ENCODE measurements at places on chromosomes 6 and 20. TPM values are rescaled to one million over a fixed set of nuclear protein-coding genes. Genes with fewer than 3 reads are reported as not detected.
A peak's percentile ranks its signal among the peaks of the same experiment; 100 is the strongest.

DNA sequence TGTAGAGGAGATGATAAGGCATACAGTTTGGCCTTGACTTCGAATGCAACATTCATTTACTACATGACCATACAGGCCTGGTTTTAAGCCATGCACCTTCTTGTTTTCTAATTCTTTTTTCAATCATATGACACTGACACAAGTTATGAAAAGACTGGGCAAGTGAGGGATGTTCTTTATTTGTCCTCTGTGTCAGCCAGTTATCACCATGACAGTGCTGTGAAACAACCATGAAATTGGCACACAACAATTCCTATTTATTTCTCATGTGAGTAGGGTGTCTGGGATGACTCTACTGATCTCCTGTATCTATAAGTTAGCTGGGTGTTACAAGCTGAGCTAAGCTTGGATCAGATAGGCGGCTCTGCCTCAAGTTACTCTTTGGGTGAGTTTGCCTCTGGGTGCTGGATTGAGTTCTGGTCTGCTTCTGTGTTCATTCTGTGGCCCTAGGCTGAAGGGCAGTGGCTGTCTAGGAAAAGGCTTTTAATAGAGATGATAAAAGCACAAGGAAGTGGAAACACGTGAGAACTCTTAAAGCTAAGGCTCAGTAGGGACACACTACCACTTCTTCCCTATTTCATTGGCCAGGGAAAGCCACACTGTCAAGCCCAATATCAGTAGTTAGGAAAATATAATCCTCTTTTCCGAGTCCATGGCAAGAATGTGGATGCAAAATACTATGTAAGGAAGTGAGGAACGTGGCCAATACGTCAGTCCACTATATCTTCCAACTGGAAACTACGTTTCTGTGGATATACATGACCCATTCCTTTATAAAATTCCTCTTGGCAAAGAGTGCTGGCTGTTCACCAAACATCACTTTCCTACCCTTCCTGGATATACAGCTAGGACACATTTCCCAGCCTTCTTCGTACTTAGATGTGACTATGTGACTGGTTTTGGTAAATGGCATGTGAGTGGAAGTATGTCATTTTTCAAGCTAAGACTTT lies 126.2 kb upstream of the RNF24 start:
- no peak for ATAC-seq

GRCh38 chr6:12081771-12082170 lies 69.7 kb downstream of the HIVEP1 start:
- no peak for ATAC-seq

DNA sequence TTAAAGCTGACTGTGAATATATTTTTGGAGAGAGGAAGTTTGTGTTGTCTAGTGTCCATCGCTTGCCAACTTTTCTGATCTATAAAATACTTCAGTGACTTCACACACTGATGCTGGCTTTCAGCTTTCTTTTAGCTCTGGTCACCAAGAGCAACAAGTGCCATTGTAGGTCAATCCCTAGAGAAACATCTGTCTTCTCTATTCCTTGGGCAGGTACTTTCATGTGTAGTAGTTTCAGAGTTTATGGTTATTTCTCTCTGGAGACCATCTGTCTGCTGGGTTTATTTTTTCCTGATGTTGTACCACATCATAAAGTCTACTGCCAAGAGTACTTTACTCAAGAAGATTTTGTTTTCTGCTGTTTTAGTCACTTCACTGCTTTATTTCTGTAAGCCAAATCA lies 249.9 kb downstream of the KHDC1L start:
- ATAC-seq, result no peak

- ATAC-seq, result no peak
Observed at GRCh38 chr6:16102208-16102607, 26.7 kb upstream of the MYLIP start.

DNA sequence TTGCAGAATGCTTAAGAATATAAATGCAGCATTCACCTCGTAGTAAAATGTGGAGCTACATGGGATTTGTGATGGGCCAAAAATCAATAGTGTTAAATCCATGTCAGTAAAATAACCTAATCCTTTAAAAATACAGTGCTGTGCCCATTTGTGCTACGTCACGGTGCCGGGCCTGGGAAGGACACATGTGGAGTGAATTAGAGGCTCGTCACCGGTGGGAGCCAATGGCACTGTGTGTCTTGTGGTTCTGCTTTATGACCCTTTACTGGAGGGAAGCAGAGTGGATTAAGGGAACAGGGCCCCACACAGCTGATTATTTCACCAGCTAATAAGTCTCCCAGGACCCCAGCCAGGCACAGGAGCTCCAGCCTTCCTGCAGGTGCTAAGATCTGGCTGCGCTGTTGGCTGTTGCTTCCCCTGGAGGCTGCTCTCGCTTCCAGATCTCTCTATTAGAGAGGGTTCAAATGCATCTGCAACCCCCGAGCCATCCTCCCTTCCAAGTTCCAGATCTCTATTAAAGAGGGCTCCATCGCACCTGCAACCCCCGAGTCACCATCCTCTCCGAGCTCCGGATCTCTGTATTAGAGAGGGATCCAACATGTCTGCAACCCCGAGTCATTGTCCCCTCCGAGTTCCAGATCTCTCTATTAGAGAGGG lies 405.8 kb downstream of the CDH4 start:
- no peak for ATAC-seq

- no peak for ATAC-seq
Observed at GRCh38 chr20:32479012-32479411, 106.1 kb downstream of the NOL4L start.

DNA sequence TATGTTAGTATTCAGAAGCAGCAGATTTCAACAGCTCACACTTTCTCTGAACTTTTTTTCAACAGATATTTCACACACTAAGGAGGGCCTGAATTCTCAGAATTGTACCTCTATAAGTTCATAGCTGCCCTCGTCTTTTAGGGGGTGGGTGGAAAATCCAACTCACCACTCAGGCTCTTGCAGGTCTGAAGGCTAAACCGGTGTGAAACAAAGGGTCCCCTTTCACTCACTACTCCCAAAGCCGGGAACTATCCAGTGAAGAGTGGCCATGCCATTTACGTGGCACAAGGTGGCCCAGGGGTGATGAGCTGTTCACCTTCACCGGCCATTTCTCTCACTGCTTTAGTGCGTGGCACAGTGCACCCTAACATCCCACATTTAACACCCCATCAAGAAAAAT lies 24.2 kb downstream of the TBC1D7 start:
- no peak for ATAC-seq

GRCh38 chr6:143811501-143812157 lies 31.5 kb upstream of the LTV1 start:
- peak; percentile 32 for ATAC-seq

GRCh38 chr6:169530752-169531123 lies 171.1 kb downstream of the WDR27 start:
- peak; percentile 88 for ATAC-seq

DNA sequence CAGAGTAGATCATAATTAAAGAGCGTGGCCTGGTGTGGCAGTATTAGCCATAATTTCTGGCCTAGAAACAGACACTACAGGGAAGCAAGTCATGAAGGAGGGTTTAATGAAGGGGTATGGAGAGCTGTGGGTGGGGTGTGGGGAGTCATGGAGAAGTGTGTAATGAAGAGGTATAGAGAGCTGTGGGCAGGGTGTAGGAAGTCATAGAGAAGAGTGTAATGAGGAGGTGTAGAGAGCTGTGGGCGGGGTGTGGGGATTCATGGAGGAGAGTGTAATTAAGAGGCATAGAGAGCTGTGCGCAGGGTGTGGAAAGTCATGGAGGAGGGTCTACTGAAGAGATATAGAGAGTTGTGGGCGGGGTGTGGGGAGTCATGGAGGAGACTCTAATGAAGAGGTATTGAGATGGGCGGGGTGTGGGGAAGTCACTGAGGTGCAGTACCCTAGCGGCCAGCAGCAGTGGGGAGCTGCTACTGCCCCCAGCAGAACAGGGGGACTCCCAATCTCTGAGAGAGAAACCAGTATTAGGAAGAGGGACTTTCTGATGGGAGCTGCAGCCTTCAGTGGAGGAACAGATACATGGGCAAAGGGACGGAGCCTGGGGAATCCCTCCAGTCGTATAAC lies 145.4 kb upstream of the FOXA2 start:
- no peak for ATAC-seq

DNA sequence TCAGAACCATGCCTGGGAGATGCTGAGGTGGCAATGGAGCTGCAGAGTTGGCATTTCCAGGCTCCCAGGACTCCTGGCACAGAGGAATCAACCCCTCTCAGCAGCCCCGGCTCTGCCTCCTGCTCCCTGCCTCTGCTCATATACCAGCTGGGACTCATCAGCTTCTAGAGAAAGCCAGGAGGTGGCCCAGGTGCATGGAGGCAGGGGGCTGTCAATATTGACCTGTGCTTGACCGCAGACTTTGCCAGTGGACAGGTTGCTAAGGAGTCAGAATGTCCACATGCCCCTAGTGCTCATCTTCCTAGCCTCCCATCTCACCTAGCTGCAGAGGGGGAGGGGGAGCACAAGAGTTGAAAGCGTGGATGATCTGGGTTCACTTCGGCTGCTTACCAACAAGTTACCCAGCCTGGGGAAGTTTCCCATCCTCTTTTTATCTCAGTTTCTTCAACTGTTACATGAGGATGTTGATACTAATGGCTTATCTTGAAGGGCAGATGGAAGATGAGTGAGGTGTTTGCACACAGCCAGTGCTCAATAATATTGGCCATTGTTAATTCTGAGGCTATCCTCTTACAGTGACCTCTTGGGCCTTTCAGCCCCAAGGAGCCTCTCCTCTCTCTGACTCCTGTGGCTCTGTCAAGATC lies 9.2 kb upstream of the SCRT2 start:
- ATAC-seq, result no peak

DNA sequence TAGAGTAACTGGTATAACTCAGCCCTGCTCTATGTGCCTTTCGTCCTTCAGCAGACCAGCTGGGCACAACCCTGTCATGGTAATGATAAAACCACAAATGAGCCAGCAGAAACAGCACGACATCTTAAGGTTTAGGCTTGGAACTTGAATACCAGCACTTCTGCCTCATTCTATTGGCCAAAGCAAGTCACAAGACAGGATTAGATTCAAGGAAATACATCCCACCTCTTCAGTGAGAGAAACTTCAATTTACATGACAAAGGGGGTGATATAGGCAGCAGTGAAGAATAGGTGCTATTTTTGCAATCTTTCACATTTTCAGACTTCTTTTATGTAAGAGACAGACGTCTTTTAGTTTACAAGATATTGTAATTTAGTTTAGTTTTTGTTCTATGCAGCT lies 69.8 kb upstream of the SLC35F1 start:
- no peak for ATAC-seq

DNA sequence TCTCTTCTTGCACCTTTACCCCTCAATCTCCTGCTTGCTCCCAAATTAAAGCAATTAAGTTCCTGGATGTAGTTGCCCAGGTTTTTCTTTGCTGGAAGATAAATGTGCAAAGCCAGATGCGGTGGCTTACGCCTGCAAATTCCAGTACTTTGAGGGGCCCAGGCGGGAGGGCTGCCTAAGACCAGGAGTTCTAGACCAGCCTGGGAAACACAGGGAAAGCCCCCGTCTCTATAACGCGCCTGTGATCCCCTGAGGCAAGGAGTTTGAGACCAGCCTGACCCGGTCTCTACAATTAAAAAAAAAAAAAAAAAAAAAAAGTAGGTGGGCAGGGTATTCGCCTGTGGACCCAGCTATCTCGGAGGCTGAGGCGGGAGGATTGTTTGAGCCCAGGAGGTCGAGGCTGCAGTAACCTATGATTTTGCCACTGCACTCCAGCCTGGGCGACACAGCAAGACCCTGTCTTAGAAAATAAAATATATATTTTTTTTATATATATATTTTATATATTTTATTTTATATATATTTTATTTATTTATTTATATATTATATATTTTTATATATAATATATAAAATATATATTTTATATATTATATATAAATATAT lies 461 bp upstream of the DCDC2 start:
- no peak for ATAC-seq

DNA sequence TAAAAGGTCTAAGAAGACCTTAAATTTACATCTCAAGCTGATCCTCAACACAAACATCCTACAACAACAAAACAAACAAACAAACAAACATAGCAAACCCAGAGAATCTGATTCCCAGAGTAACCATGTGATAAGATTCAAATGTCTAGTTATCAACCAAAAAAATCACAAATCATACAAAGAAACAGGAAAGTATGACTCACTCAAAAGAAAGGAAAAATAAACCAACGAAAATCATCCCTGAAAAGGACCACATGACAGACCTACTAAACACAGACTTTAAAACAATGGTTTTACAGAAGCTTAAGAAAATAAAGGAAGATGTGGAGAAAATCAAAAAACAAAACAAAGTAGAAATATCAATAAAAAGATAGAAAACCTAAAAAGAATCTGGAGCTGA lies 18.1 kb downstream of the VNN1 start:
- ATAC-seq, result no peak

DNA sequence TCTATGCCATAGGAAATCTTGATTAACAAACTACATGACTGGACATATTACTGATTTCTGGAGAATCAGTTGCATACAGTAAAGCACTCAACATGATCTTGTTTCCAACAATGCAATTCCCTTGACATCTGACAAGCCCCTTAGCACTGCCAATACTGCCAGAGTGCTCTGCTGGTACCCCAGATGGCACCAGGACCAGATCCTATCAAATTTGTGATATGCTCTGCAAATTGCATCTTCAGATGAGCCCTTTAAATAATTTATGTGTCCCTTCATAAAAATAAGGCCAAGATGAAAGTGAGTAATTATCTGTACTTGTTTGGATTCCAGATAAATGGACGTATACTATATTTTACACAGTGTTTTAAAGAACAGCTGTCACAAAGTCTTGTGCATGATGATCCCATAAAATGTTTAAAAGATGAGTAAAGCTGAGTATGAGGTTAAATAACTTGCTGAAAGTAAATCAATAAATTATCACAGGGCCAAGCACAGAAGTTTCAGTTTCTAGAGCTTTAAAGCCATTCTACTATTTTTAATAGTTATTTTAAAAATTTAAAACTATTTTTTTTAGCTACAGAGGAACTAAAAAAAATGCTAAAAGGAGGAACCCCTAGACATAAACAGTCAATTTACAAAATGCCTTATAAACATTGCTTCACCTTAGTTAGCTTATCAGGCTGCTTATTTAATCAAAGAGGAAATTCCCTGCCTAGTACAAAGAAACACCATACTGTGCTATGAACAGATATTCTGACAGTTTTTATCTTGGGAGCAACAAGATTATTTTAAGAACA lies 42.1 kb downstream of the NUDT3 start:
- ATAC-seq, result no peak

GRCh38 chr20:16709017-16709416 lies 20.8 kb upstream of the SNRPB2 start:
- ATAC-seq, result peak; percentile 88

- peak; percentile 12 for ATAC-seq
Observed at GRCh38 chr20:45346851-45347250, 1.4 kb downstream of the SDC4 start.

DNA sequence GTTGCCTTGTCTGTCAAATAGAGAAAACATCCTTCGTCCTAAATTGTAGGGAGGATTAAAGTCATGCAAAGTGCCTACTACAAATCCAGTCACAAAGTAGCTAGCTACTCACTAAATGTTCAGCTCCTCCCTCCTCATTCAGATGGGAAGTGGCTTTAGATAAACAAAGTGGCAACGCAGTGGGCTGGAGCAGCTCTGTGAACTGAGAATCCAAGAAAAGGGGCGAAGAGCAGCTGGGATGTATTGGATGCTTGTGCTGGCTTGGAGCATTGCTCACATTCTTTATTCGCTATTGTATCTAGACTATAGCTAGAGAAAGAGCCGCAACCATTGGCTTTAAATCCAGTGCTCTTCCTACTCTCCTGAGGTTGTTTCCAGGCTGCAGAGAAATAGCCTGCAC lies 10.3 kb downstream of the MOG start:
- ATAC-seq, result no peak

The GJA10 gene
- total RNA-seq, result not detected

The PNPLA1 gene
- not detected for total RNA-seq

The TSHZ2 gene
- 58.2 TPM for total RNA-seq

The ZSWIM3 gene
- total RNA-seq, result 7.6 TPM

The ITPR3 gene
- 57.0 TPM for total RNA-seq

The PGBD1 gene
- total RNA-seq, result 0.64 TPM

The ZFP57 gene
- not detected for total RNA-seq

Measured in activated T-helper 17 cell treated with anti-CD3 and anti-CD28 coated beads, Interleukin-2, amount 50 U/mL, for 72 hours (primary cell).